AG04450 (cell line): ENCODE measurements at places on chromosomes 2 and 18.

DNA sequence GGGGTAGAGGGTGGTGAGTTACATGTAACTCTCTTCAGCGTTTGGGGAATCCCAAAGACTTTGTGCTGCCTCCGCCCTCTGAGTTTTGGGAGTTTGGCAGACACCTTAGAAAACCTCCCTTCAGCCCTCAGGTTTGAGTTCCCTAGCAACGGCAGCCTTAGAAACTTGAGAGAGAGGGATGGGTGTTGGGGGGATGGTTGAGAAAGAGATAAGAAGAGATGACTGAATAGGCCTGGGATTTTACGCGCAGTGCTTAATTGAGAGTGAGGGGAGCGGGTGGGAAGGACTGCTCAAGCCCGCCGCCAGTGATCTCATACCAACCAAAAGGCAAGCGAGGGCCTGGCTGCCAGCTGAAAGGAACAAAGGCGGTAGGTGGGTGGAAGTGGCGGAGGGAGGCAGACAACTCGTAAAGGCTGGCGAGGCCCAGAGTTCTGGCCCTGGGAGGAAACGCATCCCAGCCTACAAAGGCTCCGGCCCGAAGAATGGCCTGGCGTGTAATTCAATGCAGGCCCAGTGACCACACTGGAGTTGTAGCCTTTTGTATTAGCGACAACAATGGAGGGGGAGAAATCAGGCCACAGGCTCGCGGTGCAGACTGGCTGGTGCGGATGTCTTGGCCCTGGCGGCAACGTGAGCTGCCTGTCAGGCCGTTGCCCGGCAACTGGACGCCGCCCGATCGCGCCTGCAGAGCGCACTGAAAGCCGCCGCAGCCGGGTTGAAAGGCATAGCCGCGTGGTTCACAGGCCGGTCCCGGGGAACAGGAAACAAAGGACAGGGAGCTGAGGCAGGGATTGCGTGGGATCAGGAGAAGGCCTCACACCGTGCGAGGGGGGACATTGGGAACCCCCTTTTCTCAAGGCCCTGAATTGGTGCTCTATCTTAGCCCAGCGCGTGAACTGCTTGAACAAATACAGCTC is 39.9 kb upstream of the DARS1 start:
- no peak for DNase-seq

DNA sequence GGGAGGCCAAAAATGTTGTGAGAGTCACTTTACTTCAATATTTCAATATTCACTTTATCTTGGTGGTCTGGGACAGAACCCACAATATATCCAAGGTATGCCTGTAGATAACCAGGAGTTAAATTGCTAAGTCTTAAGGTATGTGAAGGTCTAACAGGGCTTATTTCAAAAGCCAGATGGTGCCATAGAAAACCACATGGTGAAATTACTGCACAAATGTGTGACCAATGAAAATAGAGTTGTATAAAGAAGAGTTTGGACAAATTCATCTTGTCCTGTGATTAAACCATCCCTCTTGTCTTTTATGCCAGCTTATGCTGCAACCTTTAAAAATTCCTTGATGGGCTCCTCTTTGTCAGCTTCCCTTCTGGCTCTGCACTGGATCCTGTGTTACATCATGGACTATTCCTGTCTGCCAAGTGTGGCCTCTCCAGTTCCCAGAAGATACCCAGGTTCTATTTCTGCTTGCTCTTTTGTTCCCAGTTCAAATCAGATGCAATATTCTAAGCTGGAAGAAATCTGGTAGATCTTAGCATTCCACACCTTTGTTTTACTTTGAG is 46.8 kb downstream of the ANTXR1 start:
- DNase-seq, result no peak

- no peak for DNase-seq
Measured at GRCh38 chr2:179017773-179018357, 32.1 kb downstream of the CCDC141 start.

DNA sequence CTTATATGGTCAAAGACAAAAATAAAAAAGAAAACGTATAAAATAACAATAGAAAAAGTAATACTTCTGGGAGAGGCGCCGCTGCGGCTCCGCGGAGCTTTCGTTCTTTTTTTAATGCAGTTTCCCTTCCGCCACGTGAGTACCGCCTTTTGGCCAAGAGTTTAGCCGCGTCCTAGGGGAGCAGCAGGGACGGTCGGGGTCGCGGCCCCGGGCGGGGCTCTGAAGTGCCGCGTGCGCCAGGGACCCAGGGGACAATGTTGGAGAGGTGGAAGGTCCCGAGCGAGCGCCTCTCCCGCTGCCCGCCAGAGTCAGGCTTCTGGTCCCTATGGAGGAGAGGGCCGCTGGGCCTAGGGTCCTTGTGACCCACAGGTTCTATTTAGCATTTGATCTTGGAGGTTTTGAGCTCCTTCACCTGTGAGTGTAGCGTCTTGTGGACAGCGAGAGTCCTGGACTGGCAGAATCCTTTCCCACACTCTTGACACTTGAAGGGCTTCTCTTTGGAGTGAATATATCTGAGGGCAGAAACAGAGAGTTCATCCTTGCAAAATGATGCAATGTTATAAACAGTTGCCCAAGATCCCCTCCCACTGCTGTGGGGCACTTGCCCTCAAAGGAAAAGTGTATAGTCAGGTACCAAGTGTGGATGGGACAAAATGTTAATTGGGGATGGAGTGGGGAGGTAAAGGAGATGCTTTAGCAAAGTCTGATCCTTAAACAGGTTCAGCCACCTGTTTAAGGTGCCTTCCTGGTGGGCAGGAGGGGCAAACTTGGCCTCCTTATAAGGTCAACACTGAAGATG is 6.3 kb downstream of the OSR1 start:
- DNase-seq, result no peak

DNA sequence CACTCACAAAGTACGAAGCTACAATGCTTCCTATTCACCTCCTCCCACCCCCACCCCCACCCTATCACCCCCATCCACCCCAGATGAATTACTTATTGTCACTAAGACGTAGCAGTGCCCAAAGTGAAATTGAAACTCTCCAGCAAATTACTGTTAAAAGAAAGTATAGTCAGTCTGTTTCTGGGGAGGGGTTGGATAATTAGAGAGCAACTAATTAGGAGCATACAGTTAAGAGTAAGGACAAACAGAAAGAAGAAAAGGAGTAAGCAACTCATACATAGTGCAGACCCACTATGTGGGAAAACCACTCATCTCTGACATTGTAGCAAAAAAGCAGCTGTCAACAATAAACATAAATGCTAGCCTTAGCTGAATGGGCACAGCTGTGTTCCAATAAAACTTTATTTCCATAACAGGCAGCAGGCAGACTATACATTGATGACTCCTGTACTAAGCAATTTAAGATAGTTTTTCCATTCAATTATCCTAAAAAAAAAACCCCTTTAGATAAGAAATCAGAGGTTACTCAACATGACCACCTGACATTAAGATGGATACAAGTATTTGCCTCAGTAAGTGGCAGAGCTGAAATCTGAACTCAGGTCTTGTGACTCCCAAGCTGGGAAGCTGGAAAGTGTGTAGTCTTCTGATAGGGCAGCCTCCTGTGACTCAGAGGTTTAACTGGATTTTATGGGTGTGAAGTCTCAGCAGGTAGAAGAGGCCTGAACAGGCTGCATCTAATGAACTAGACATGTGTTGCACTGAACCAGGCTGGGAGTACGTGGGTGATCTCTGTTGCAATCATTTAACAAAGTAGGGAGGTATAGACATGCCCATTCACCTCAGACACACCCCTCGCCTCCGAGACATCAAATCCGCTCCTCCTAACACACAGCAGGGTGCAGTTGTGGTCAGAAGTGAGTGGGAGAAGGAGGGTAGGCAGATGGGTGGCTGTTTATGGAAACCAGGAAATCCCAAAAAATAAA is 171.8 kb upstream of the KLF7 start:
- DNase-seq, result no peak

GRCh38 chr2:223925106-223925505 is 20.0 kb downstream of the WDFY1 start:
- DNase-seq, result no peak

GRCh38 chr2:96773922-96774321 is 13.2 kb downstream of the CNNM4 start:
- no peak for DNase-seq

DNA sequence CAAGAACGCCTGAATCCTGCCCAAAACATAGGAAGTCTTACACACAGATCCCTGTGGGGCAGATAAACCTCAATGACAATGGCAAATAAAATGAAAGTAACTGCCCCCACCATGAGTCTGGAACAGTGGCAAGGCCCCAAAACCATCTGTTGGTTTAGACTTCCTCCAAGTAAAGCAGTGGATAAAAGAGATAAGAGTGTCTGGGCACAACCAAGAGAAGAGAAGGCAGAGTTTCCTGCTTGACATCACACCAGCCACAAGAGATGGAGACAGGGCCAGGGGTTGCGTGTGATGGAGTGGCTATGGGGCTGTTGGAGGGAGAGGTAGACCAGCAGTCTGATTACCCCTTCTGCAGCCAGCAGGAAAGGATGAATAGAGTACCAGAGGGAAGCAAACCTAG is 212.1 kb upstream of the POU3F3 start:
- no peak for DNase-seq

GRCh38 chr18:7601936-7602335 is 34.8 kb downstream of the PTPRM start:
- no peak for DNase-seq
